WERI-Rb-1 (cell line): ENCODE measurements at places on chromosomes 2 and 18.
A peak's percentile ranks its signal among the peaks of the same experiment; 100 is the strongest.

- DNase-seq = no peak
Measured at GRCh38 chr2:235082578-235083338, 130.9 kb downstream of the SH3BP4 start.

- peak; percentile 49 for DNase-seq
Measured at GRCh38 chr18:48797841-48798255, 152.9 kb downstream of the SMAD7 start.

GRCh38 chr2:177407031-177407430 is 14.5 kb downstream of the AGPS start:
- no peak for DNase-seq

GRCh38 chr2:186806591-186806990 is 42.4 kb downstream of the ZSWIM2 start:
- DNase-seq = no peak

- no peak for DNase-seq
Measured at GRCh38 chr18:199768-200167, 41.4 kb downstream of the USP14 start.

GRCh38 chr2:15205562-15205961 is 355.6 kb downstream of the NBAS start:
- DNase-seq = no peak

DNA sequence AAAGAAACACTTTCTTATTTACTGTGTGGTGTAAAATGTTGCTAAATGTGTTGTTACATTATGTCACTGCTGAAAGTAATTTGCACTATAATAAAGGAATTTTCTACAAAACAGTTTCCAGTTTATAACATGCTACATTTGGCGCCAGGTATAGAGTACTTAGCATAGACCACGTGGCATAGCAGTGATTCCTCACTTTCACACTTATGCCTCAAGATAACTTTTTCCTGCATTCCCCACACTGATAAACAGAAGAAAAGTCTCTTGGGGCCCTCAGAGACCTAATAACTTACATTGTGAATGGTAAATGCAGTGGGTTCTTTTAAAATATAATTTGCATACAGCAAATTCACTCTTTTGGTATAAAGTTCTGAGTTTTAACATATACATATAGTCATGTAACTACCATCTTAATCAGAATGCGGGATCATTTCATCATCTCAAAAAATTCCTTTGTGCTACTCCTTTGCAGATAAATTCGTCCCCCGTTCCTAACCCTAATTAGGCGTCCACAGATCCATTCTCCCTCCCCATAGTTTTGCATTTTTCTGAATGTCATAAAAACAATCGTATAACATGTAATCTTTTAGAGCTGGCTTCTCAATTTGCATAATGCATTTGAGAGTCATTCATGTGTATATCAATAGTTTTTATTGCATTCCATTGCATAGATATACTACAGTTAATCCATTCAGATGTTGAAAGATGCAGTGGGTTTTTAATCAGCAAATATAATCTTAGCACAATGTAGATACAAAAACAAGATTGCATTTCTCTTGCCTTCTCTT is 7.5 kb downstream of the LGALSL start:
- no peak for DNase-seq

- DNase-seq = no peak
Measured at GRCh38 chr2:45634223-45634622, 17.3 kb upstream of the PRKCE start.

DNA sequence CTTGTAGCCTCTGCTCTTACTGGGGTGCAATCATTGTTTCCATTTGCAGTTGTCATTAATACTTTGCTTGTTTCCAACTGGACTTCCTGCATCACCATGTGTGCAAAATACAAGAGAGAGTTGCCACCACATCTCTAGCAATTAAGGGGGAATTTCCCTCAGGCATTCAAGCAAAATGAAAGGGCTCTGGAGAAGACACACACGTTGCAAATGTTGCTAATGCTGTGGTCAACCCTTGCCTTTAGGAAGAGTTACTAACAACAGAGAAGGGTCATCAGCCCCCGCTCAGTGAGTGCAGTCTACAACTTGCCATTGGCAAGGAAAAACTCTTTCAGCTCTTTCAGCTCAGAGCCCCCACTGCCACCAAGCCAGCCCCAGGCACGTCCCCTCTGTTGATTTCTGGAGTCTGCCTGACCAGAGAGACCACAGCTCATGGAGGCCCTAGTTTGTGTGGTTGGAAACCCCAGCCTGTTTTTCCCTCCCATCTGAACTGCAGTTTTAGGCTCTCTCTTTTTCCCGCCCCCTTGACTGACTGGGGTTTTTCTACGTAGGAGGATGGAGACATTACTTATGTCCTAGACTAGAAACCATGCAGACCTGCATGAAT is 25.9 kb upstream of the GPR45 start:
- DNase-seq = no peak

DNA sequence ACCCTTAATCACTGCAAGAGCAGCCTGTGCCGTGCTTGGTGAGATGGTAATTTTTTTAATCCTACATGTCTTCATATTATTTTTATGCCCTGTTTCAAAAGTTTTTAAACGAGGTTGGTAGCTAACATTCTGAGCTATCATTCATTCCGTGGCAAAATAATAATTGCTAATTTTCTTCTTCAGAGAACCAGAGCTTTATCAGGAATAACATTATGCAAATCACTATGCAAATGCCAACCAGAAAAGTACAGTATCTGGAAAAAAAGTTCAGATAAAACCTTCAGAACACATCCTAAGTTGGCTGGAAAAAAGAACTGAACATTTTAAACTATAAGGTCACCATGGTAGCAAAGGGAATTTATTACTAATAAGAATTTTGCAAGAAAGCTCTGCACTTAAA is 165.1 kb upstream of the NABP1 start:
- no peak for DNase-seq

DNA sequence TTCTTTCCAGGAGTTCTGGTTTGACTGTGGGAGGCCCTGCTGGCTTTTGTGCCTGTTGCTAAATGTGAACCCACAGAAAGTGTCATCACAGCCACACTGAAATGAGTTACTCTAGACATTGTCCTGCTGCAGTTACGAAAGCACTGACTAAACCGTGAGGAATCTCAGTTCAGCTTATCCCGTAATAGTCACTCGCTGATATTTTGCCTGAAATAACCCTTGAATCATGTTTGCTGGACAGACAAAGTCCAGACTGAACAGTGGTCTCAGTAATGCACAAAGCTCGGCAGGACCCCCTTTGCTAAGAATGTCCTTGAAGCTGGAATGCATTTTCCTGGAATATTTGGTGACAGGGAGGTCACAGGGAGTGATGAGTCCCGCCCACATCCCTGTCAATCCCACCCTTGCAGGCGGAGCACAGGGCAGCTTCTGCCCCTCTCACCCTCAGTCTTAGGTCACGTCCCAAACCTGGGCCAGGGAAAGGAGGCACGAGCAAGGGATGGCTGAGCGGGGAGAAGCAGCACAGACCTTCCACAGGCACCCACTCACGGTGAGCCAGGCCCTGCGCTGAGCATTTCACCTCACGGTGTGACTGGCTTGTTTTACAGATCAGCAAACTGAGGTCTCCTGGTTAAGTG is 53.4 kb downstream of the ADI1 start:
- DNase-seq = no peak
